Spleen (tissue), 13 donors: ENCODE measurements at places on chromosomes 4 and X.

DNA sequence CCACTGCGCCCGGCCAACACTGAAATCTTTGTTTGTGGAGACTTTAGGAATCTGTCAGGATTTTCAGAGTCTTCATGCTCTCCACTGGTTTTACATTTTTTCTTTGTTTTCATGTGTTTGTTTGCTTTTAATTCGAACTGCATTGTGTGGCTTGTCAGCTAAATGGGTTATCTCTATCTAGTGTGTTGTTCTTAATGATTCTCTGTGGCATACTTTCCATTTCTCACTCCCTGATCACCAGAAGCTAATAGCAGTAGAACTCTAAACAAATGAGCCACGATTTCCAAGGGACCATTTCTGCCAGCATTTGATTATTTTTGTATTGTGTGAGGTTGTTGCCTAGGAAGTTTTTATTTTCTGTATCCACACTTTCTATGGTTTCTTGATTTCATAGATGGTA, 352.4 kb downstream of the CAMK2D start:
- DNase-seq = no peak
- no peaks in the 10 kb centered on the region for H3K27me3 ChIP-seq
- H3K36me3 ChIP-seq = no peaks in the 10 kb centered on the region
- no peak overlapping the region for H3K4me3 ChIP-seq

- DNase-seq = no peak
- H3K36me3 ChIP-seq = no peaks in the 10 kb centered on the region
- H3K27ac ChIP-seq = no peak overlapping the region
- H3K4me3 ChIP-seq = no peak overlapping the region
- H3K27me3 ChIP-seq = no peaks in the 10 kb centered on the region
Observed at GRCh38 chr4:146524663-146525062, 2.9 kb upstream of the SLC10A7 start.

- no peak overlapping the region for H3K4me3 ChIP-seq
- H3K27me3 ChIP-seq = no peaks in the 10 kb centered on the region
- no peaks in the 10 kb centered on the region for H3K36me3 ChIP-seq
- H3K4me1 ChIP-seq = no peaks in the 10 kb centered on the region
Observed at GRCh38 chr4:183840311-183840710, 64.8 kb upstream of the STOX2 start.

DNA sequence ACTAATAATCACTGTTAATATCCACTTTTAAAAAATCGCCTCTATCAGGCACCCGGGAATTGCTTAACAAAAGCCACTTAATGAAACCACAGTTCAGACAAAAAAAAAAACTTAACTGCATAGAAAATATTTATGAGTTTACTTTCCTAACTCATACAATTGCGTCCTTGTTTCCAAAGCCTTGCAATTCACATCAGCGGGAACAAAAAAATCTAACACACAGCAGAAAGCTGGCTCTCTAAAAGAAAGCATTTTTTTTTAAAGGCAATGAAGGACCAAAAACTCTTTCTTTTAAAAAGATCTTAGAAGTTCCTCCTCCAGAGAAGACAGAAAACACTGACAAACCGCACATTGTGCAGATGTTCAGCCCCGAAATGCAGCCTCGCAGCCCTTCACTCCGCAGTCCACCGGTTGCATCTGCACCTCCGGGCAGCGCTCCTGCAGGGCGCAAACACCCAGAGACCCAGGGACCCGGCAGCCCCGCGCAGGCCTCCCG, 812 bp downstream of the FAT1 start:
- peak overlapping the region; percentile 74 for H3K4me3 ChIP-seq
- DNase-seq = no peak
- H3K36me3 ChIP-seq = no peaks in the 10 kb centered on the region
- H3K27ac ChIP-seq = no peak overlapping the region
- H3K27me3 ChIP-seq = peaks cover 65% of the 10 kb centered on the region

GRCh38 chr4:74612837-74613236, 167.9 kb downstream of the AREG start:
- no peak for DNase-seq
- H3K27me3 ChIP-seq = no peaks in the 10 kb centered on the region
- no peaks in the 10 kb centered on the region for H3K4me1 ChIP-seq
- no peaks in the 10 kb centered on the region for H3K36me3 ChIP-seq
